ENCODE measurements at places on chromosomes 13 and 19.
A peak's percentile ranks its signal among the peaks of the same experiment; 100 is the strongest.

- no peak for DNase-seq
Observed at GRCh38 chr19:1956868-1957492, 16.0 kb downstream of the CSNK1G2 start.

DNA sequence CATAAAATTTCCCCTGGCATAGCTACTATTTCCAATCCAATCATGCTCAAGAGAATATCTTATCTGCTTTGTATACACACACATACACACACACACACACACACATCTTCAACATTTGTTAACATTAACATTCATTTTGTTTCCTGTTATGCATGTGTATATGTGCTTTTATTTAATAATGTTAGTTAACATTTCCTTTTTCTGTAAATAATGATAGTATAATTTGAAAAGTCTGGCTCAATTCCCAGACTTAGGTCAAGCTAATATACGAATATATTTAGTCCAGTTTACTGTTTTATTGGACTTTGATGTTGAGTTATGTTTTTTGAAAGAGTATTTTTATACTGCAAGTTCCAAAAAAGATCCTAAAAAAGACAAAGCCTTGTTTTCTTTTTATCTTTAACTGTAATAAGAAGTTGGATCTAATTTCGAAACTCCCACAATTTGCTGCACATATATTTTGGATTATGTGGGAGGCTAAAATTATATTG, 1072.4 kb downstream of the EFNB2 start:
- DNase-seq: no peak

- DNase-seq: no peak
Observed at GRCh38 chr19:34692549-34692948, 15.1 kb downstream of the ZNF302 start.

DNA sequence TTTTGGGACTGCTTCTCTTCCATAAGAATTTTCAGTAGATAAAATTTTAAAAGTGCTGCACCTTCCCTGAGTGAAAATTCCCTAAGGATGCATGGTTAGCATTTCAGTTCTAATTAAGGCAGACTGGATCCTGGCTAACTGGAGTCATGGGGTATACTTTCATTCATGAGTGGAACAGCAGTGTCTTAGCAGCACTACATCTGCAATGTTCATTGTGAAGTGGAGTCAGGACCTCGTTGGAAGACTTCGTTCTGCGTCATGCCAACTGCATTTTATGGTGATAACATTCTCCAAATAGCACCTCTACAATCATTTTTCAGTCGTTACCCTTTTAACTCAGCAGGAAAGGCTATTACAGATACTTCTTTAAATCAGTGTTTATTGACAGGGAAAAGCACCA, 25.5 kb downstream of the PHF11 start:
- DNase-seq: no peak

- DNase-seq: no peak
Observed at GRCh38 chr19:2477732-2478191, 1.8 kb downstream of the GADD45B start.

DNA sequence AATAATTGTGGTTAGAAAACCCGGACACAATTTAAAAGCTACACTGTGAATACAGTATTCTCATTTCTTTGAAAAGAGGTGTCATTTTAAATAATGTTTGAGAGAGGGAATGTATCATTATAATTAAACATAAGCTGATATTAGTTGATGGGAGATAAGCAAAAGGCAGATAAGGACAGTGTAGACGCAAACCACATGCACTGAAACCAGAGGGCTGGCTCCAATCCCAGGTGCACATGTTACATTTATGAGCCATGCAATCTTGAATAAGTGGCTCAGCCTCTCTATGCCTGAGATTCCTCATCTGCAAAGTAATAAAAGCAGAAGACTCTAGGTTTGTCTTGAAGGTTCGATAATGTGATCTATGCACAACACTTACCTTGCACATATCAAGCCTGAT, 238.7 kb downstream of the EFNB2 start:
- no peak for DNase-seq

GRCh38 chr19:38852231-38853044, 2.7 kb upstream of the HNRNPL start:
- DNase-seq: peak; percentile 20

DNA sequence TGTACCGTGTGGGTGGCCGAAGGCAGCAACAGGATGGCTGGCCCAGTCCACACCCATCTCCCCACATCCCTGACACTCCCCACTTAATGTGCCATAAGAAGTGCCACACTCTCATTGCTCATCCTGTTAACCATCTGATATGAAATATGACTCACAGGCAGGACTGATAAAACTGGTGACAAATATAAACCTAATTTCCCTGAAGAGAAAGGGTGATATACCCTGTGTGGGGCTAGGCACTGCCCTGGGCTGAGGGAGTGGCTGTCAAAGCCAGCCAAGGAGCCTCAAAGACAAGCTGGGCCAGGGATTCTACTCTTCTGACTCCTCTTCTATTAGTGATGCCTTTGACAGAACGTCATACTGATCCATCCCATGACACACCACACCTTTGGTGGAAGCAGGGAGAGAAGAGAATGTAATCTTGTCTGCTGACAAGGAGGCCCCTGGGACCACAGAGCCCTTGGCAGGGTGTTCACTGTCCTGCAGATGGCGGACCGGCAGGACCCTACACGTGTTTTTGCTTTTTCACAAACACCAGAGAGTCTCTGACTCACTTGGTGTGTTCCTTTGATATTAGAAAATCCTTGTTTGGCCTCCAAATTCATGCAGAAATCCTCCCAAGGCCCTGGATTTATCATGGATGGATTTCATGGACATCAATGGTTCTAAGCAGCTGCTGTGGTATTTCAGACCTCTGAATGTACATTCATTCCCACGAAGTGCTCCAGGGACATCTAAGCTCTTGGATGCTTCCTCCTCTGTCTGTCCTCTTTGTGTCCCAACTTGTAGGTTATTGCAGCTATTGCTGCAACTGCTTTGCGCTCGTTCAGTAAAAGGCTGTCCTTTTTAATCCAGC, 98.0 kb upstream of the WASF3 start:
- no peak for DNase-seq
